ENCODE measurements at places on chromosomes 1 and 21.
A peak's percentile ranks its signal among the peaks of the same experiment; 100 is the strongest.

GRCh38 chr21:31442339-31442738 lies 98.3 kb upstream of the TIAM1 start:
- no peak for DNase-seq

- no peak for DNase-seq
These were observed 283.2 kb upstream of the LRRC7 start for GRCh38 chr1:69284508-69284907.

- no peak for DNase-seq
These were observed 7.6 kb downstream of the LAPTM5 start for GRCh38 chr1:30749691-30750583.

DNA sequence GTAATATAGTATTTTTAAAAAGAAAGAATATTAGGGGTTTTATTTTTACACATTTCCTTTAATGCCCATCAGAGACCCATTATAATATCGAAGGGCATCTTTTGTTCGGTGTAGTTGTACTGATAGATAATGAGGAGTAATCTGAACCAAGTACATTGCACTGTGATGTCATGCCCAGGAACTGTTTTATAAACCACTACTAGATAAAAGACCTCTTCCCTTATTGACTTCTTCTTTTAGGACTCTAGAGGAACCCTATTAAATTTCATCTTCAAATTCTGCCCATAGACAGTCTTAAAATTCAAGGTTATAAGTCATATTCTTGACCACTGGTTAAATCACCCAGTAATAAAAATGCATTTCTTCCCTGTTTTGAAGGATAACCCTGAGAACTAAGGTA lies 206.5 kb downstream of the NRIP1 start:
- no peak for DNase-seq

DNA sequence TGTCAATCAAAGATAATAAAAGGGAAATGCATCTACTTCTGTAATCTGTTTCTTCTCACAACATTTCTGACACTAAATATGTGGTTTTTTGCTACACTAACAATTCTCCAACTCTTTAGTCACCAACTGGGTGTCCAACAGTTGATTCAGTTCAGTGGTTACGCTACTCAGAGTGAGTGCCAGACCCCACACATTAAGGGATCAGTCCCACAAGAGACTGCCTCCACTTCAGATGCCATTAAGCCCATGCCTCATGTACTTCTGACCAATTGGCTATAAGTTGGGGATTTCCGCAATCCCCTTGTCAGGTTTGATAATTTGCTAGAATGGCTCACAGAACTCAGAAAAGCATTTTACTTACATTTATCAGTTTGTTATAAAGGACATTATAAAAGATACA lies 28.4 kb downstream of the RNF2 start:
- no peak for DNase-seq

- DNase-seq, result peak; percentile 85
These were observed at the start of gene ADAMTS4 for GRCh38 chr1:161198897-161199431. Gene ADAMTS4 (minus strand): TSS chr1:161199054. CDS start chr1:161198627, 427 bp downstream.

DNA sequence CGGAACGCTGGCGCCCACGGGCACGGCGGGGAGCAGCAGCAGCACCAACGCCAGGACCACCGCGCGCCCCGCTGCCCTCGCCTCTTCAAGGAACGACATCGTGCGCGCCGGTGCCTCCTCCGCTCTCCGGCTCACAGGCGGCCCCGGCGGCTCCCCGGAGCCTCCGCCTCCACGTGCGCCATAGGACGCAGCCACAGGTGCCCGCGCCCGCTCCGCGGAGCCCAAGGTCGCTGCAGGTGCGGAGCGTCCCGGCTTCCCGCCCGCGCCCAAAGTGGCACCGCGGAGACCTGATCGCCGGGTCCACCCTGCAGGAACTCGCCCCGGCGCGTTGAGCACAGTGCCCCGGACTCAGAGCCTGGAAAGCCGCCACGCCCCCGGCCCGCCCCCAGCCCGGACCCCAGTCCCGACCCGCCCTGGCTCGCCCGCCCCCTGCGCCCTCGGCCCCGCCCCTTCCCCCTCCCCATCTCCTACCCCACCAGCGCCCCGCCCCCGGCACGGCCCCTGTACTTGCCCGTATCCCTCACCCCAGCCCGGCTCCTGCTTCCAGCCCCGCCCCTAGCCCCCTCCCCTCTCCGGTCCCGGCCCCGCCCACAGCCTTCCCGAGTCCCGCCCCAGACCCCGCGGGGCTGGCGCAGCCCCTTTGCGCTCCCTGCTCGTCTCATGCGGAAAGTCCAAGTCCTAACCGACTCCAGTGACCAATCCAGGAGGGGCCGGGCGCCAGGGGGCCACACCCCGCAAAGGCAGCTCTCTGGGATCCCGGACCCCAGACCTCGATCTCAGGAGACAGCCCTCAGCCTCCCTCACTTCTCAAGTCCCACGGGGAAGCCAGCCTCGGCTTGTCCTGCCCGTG lies at the start of gene MEGF6:
MEGF6 (minus strand) TSS at position 339 of the 850 bp plus-strand sequence; CDS start at position 99, 240 bp downstream.
- no peak for DNase-seq

- no peak for DNase-seq
These were observed 55.8 kb downstream of the YARS1 start for GRCh38 chr1:32761253-32761877.

- no peak for DNase-seq
These were observed 3.1 kb downstream of the ATP1A1 start for GRCh38 chr1:116375887-116376728.

Measured in C1 segment of cervical spinal cord (tissue), 14 donors.